CD4-positive, alpha-beta T cell treated with Interleukin-6 for 4 hours (primary cell): ENCODE measurements at places on chromosomes 5 and 9.

DNA sequence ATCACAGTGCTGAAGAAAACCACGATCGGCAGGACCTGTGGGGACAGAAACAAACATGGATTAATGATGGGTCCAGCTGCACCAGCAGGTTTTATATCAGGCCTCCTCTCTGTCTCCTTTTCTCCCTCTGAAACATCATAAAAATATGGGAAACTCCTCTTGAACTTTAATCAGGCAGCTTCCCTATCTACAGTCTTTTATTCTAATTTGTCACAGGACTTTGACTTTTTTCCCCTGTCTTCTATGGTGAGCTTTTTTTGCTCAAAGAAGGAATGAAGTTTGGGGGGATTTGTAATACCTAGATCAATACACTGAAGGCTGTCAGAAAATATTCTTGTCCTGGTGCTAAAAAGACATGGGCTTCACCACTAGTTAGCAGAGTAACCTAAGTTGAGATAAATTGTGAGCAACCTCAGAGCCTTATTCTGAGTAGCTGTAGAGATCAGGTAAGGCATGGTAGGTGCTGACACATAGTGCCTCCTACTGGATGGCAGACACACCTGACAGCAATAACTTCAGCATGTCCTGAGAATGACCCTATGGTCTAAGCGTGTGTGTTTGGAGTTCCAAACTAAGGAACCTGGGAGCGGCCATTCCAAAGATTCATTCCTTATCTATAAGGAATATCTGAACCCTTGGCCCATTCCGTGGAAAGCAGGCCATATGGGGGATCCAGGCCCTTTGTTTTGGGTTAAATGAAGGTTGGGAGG is 46.2 kb downstream of the SLC28A3 start:
- DNase-seq: no peak

DNA sequence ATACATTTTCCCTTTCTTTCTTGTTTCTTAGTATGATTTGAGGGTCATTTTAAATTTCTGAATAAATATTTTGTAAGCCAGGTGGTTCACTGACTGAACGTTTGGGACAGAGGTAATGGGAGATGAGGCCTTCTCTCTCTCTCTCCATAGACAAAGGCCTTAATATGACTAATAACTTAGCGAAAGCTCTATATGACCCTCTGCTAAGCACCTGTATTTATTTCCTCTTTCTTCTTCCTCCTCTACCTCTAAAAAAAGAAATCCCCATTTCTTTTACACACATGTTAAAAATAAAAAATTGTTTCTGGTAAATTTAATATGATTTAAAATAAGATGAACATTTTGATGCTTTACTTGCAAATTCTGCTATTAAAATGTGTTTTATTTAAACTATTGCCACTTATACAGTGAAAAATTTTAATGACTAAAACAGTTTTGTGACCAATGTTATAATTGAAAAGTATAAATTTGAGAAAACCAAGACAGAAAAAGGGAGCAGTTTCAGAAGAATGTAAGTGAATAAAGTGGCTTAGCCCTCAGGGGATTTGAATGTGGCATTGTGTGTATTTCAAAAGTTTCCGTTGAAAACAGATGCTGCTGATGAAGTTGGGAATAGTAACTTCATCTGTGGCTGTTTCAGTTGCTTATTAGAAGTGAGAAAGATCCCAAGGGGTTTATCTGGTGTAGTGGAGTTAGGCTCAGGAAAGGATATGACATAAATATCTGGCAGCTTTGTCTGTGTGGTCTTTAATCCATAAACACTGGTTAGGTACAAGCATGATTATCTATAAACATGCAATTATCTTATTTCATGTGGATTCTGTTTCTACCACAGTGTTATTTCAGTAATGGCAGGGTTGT is 128.6 kb upstream of the GRHPR start:
- no peak for DNase-seq

GRCh38 chr5:145936401-145937131 is at the start of gene SH3RF2:
Gene SH3RF2 (plus strand): TSS chr5:145936578. CDS start chr5:145937929, 1,351 bp downstream.
- DNase-seq: no peak

GRCh38 chr5:113058706-113059226 is 82.2 kb downstream of the DCP2 start:
- no peak for DNase-seq

GRCh38 chr5:126998895-126999570 is 31.3 kb downstream of the MARCHF3 start:
- no peak for DNase-seq

GRCh38 chr5:87361031-87361445 is 51.7 kb downstream of the CCNH start:
- no peak for DNase-seq

- no peak for DNase-seq
These were observed 272.3 kb downstream of the ZSWIM6 start for GRCh38 chr5:61604076-61605025.

GRCh38 chr5:91223886-91224285 is 159.2 kb downstream of the ARRDC3 start:
- DNase-seq: no peak

DNA sequence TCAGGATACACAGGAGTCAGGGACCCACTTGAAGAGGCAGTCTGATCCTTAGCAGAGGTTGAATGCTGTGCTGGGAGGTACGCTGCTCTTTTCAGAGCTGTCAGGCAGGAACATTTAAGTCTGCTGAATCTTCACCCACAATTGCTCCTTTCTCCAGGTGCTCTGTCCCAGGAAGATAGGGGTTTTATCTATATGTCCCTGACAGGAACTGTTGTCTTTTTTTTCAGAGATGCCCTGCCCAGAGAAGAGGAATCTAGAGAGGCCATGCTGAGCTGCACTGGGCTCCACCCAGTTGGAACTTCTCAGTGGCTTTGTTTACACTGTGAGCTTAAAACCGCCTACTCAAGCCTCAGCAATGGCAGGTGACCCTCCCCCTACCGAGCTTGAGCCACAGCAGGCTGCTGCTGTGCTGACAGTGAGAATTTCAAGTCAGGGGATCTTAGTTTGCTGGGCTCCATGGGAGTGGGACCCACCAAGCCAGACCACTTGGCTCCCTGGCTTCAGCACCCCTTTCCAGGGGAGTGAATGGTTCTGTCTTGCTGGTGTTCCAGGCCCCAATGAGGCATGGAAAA is 169.0 kb downstream of the FBXL17 start:
- no peak for DNase-seq

- no peak for DNase-seq
These were observed 513.4 kb downstream of the CSNK1G3 start for GRCh38 chr5:124025306-124025845.

DNA sequence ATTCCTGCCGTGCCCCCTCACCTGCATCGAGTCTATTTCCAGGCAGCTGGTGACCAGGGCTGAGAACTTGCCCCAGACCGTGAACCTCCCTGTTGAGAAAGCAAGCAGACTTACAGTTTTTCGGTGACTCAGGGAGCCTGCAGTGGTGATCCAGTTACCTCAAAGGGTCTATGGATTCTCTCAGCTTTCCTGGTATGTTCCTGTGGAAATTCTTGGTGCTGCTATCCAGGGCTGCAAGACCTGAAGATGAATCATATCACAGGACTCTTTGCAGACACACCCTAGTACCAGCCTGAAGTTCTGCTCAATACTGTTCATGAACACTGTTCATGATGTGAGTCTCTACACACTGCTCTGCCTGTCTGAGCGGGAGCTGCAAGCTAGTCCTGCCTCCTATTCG is 154.7 kb downstream of the WDR70 start:
- DNase-seq: no peak

- DNase-seq: no peak
These were observed 175.1 kb downstream of the BAAT start for GRCh38 chr9:101209670-101210069.

DNA sequence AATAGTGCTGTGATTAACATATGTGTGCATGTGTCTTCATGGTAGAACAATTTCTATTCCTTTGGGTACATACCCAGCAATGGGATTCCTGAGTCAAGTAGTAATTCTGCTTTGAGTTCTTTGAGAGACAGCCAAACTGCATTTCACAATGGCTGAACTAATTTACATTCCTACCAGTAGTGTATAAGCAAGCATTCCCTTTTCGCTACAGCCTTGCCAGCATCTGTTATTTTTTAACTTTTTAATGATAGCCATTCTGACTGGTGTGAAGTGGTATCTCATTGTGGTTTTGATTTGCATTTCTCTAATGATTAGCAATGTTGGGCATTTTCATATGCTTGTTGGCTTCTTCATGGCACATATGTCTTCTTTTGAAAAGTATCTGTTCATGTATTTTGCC is 308.5 kb downstream of the ARRDC3 start:
- DNase-seq: no peak

DNA sequence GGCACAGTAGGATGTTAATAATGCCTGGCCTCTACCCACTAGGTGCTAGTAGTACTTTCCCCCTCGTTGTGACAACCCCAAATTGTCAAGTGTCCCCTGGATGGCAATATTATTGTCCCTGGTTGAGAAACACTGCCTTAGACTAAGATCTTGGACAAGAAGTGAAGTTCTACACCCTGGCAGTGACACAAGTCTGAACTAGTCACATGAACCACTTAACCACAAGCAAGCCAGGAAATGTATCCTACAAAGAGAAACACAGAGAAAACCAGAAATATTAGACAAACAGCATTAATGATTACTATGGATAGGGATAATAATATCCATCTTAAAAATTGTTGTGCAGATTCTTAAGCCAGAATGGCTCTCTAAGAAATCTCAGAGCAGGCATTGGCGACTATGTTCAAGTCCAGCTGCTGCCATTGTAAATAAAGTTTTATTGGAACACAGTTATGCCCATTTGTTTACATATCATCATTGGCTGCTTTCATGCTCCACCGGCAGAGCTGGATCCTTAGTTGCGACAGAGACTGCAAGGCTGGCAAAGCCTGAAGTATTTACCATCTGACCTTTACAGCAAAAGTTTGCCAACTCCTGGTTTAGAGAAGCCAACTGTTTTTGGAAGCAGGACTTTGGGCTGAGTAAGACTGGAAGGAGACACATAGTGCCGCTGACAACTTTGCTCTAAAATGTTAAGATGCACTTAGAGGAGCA is 80.8 kb downstream of the NTRK2 start:
- no peak for DNase-seq

GRCh38 chr5:135428586-135428985 is 18.6 kb downstream of the DCANP1 start:
- DNase-seq: no peak

- no peak for DNase-seq
These were observed 535 bp upstream of the NFIB start for GRCh38 chr9:14314424-14314928.

DNA sequence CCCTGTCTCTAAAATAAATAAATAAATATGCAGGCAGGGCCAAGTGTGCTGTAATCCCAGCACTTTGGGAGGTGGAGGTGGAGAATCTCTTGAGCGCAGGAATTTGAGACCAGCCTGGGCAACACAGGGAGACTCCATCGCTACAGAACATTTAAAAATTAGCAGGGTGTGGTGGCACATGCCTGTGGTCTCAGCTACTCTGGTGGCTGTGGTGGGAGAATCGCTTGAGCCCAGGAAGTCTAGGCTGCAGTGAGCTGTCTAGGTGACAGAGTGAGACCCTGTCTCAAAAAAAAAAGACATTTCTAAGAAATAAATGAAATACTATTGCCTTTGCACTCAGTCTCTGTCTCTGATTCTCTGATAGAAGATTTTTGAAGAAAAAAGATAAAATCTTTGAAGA is 1.2 kb upstream of the PCDHGA10 start:
- no peak for DNase-seq

DNA sequence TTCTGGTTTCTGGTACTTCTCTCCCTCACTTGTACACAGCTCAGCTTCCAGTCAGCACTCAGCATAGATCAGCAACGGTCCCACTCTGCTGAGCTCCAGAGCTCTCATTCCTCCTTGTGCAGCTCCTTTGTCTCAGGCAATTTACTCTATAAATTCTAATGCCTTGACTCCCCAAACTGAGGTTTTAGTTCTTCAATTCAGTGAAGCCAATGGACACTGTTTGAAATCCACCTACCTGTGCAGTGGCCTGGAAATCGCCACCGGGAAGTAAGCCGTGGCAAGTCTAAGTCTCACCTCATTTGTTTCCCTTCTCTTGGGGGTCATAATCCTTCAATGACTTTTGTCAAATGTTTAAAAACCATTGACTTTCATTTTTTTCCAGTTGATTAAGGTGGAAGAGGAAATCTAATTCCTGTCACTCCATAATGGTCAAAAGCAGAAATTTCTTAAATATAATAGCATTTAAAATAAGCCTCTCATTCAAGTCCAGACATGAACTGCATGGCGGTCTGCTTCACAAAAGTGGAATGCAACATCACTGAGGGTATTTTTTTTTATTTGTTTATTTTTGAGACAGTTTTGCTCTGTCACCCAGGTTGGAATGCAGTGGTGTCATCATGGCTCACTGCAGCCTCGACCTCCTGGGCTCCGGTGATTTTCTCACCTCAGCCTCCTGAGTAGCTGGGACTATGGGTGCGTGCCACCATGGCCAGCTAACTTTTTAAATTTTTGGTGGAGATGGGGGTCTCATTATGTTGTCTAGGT is 79.6 kb downstream of the C7 start:
- DNase-seq: no peak

DNA sequence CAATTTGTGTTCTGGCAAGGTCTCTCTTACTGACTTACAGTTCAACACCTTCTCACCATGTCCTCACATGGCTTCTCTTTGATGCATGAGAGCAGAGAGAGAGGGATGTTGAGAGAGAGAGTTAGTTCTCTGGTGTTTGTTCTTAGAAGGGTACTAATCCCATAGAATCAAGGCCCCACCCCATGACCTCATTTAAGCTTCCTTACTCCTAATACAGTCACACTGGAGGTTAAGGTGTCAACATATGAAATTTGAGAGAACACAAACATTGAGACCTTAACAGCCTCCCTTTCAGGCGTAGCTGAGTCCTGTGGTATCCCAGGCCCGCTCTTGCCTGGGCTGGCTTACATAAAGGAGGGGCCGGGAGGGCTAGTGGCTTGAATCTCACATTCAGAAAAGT is 10.6 kb upstream of the SEMA6A start:
- DNase-seq: no peak

- no peak for DNase-seq
These were observed 13.7 kb upstream of the PAIP1 start for GRCh38 chr5:43570450-43571158.

DNA sequence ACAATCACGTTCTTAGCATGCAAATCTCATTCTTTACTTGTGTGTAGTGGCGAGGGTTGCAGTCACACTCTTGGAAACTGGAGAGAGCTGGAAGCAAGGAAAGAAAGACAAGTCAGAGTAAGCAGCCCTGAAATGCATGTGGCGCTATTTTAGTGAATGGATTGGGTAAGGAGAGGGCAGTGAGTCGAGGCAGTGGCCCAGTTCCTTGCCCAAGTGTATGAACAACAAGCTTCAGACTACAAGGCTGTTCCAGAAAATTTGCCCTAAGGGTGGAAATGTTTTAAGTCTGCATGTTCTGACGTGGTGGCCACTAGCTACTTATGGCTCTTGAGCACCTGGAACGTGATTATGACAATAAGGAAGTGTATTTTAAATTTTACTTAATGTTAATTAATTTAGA is 59.4 kb upstream of the PTPN3 start:
- no peak for DNase-seq

DNA sequence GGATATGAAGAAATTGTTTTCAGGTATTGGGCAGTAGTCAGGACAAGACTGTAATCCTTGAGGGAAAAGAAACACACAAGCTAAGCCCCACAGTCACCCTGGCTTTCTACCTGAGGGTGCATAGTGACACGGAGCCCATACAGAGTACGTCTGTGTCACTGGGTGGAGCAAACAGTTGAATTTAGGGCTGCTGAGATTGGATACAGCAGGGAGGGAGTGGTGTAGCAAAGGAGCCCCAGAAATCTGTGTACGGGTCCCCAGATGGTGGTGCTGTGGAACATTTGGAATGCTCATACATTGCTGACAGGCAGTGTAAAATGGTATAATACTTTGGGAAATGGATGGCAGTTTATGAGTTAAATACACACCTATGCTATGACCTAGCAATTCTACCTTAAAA is 5.1 kb downstream of the TRMT10B start:
- no peak for DNase-seq

- DNase-seq: no peak
These were observed 4.2 kb upstream of the MINAR2 start for GRCh38 chr5:129743541-129744187.
